ENCODE measurements at places on chromosomes 6 and 20.

DNA sequence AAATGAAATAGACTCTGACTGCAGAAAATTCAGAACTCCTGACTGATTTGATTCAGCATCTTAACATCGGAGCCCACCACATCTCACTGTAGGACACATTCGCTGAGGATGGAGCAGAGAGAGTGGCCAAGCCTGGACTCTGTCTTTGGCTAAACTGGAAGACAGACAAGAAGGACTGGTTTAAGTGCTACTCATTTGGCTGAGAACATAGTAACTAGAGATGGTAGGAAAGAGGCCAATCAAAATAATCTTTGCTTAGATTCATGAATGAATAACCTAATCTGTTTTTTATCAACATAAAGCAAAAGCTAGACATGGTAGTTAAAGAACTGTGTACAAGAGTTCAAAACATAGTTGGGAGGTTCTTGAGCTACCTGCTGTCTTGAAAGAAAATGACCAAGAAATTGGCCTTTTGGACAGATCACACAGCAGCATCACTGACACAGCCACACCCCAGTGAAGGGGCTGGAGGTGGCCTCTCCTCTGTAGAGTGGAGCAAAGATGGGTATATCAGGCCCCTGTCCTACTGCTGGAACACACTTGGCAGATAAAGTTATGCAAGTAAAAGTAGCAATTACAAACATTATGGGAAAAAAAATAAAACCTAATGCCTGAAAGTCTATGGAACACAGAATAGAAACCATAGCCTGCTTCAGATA lies 87.1 kb upstream of the NT5E start:
- peak; percentile 65 for ATAC-seq

GRCh38 chr6:164612751-164613150 lies 696.7 kb downstream of the C6orf118 start:
- no peak for ATAC-seq

DNA sequence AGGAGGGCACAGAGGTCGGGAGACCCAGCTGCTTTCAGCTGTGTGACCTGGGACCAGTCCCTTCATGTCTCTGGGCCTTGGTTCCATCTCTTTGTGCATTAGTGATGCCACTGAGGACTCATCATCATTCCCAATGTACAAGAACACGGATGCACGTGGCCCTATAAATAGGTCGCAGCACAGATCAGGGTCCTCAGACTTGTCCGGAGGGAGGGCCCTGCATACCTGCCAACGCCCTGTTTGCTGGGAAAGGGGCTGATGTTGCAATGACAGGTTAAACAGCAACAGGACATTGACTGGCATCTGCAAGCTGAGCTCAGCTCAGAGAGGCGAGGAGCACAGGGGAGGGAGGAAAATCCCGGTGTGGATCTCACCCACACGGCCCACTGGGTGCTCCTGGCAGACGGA lies 21.8 kb downstream of the TGM2 start:
- peak; percentile 17 for ATAC-seq

DNA sequence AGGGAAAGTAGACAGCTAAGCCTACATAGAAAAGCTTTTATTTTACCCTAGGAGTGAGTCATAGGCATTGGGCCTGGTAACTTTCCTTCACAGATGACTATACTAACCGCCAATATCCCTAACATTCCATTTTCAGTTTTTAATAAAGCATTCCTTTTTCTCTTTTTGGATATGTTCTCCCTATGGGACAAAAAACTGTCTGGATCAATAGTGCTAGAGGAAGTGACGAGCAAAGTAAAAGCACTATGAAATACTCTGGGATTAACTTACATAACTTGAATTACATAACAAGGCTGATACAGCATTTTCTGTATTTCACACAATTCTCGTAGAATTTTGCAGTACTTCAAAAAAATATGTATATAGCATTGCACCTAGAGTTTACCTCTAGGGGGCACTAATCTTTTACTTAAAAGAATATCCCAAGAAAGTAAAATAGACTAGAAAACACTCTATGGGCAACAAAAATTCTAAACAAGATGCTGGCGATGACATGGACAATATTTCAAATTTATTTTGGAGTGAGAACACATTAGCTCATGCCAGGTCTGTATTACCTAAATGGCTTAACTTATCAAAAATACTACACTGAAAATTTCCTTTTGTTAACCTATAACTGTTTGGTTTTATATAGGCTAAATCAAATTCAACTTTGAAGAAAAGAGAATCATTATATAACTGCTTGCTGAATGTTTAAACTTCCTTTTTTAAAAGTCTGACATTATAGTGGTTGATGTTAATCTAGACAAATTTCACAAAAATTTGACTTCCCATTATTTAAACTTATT lies 66.3 kb upstream of the DST start:
- ATAC-seq, result peak; percentile 69

DNA sequence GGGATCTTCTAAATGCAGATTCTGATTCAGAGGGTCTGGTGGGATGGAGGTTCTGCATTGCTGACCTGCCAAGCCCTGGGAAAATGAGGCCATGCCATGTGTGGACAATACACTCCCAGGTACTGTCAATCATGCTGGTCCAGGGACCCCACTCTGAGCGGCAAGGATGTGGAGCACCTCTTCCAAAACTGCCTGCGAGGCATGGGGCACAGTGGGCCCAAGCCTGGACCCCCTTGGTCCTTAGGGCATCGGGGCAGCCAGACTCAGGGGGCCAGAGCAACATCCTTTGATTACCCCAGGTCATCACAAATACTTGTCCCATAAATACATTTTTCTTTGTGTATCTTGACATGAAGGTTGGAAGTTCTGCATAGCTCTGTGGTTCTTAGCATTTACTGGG lies 76.8 kb upstream of the NXT1 start:
- ATAC-seq, result no peak

GRCh38 chr20:44072384-44072783 lies 114.6 kb downstream of the JPH2 start:
- no peak for ATAC-seq

GRCh38 chr6:35931120-35931561 lies 10.2 kb upstream of the SRPK1 start:
- ATAC-seq, result no peak
